ENCODE measurements at places on chromosomes 1 and 21.

DNA sequence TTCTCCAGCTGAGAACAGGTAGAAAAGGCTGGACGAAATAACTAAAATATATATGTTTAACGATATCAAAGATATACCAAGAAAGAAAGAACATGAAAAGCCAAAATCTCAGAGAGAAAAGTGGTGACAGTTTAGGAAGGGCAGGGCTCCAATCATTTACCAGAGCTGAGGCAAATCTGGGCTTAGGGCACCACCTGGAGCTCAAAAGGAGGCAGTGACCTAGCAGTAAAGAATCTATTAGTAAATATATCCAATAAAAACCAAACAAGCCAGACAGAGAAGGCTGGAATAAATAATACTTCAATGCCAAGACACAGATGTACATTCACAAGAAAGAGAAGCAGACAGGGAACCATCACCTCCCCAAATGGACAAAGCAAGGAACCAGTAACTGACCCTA lies 43.5 kb downstream of the CHIA start:
- peak; percentile 22 for DNase-seq

DNA sequence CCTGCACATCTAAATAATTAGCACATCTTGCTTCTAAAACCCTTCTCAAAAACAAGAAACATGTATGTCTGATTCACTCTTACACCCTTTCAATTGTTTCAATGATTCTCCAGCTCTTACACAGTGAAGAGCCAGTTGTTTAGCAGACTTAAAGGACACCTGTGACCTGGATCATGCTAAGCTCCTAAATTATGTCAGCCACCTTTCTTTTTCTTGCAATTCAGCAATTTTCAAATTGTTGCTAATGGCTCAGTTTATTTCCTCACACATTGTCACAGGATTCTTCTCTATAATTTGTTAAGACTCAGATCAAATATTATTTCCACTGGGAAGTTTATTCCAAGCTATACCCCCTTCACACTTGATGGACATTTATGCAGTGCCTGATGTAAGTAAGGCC lies 413.2 kb downstream of the PLA2G4A start:
- DNase-seq: no peak

DNA sequence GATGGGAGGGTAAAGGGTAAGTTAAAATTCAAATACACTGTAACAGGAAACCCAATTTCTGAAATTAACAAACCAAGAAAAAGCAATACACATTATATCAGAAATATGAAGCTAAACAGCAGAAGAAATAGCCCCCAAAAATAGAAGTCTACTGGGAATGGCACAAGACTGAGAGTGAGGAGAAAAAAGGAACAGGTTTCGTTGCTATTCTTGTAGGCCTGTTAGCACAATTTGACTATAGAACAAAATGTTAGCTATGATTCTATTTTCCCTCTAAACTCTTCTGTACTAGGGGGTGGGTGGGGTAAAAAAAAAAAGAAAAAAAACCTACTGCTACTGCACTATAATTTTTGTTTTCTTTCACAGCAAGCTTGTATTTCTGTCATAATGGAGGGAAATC lies 12.5 kb downstream of the RBBP5 start:
- no peak for DNase-seq

DNA sequence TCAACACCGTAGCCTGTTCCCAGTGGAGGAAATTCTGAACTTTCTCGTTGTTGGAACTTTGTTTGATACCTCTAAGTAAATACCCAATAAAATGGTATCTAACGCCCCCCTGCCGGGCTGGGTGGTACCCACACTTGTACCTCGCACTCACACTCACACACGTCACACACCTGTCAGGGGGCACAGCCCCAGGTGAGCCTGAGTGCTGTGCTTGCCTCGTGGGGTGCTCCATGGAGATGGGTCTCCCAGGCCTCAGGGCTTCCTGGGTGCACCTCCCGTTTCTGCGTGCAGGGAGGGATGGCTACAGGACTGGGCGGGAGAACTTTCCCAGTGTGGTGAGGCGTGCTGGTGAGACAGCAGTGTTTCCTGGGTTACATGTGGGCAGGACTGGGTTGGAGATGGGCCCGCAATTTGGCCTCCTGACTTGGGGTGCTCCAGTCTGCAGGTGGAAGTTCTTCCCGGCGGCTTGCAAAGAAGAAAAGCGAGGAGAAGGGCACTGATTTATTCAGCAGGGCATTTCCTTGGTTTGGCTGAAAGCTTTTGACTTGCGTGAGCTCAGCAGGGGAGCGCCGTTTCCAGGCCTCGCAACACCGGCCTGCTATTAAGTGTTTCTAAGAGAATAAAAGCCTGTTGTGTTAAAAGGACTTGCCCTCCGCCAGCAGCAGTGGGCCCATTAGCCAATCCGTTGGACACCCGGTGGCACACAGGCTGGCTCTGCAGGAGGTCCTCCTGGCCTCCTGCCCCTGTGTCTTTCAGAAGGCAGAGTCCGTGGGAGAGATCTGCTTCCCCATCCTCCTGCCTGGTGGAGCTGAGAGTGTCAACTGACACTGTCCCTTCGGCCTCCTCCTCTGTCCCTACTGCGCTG lies 79.7 kb downstream of the KIF26B start:
- DNase-seq: no peak

DNA sequence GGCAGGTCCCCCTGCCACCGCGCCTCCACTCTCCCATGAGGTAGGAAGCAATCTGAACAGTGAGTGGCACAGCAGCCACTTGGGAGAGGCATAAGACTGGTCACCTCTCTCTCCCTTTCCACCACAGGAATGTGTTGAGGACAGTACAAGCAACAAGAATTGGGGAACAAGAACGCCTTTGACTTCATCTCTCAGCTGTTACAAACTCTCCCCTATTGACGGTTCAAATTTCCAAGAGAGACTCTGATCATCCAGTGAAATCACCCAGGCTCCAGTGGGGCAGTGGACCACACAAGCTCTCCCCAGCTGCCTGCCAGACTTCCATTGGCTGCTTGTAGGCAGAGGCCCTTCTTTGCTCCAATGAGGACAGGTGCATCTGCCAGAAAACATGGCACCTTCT lies 249.9 kb upstream of the JUN start:
- no peak for DNase-seq

- DNase-seq: peak; percentile 5
Observed at GRCh38 chr1:110829955-110830553, 42.9 kb upstream of the CD53 start.

DNA sequence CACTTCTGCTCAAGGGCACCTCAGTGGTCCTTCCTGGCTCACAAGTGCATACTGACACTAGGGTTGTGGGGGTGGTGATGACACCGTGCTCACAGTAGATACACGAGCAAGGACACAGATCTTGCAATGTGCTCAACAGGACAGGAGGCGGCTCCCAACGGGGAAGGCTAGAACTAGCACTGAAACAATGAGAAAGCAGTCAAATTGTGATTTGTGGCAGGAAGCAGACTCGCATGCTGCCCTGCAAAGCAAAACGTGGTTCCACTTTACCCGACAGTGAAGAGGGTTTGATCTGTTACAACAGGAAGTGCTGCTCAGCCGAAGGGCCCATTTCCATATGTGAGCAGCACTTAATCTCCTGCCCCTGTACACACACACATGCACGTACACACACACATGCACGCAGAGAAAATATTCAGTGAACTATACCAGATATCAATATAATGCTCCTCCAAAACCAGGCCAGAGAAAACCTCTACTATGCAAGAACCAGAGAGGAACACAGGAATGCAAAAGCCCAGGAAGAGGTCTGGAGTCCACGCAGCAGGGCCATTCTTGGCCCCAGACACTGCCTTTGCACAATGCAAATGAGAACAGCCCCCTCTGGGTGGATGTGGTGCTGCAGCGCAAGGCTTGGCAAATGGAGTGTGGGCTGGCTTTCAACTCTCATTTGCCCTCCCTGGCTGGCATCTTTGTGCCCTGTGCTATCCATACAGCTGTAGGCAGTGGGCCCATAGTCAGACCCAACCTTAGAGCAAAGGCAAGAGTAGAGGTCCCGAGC lies 47.1 kb downstream of the KANK4 start:
- no peak for DNase-seq

DNA sequence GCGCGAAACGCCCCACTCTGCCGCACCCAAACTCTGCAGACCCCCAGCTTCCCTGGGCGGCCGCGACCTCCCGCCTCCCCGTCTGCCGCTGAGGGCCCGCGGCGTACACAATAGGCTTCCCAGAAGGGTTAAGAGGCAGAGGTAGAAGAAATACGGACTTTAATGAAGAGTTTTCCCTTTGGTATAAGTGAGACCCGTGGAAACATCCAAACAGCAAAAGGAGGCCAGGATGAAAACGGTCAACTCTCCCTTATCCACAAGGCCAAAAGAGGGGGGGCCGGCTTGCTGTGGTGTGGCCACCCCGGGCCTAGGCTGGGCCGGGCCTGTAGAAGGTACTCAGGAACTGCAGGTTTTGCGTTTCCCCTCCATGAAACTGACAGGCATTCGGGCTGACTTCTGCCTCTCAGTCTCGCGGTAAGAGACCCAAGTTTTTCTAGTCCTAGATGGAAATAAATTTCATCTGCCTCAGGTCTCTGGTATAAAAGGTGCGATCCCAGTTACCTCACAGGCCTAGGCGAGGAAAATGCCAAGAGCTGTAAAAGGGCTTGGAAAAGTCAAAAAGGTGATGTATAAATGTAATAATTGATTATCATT lies 671 bp upstream of the PYGO2 start:
- no peak for DNase-seq

All from stimulated activated CD8-positive, alpha-beta memory T cell treated with anti-CD3 and anti-CD28 coated beads, Interleukin-12 subunit alpha, Interleukin-12 subunit beta, amount 100 ng/mL, for 1 hour (primary cell).